ENCODE measurements at places on chromosomes 4 and X.
A peak's percentile ranks its signal among the peaks of the same experiment; 100 is the strongest.

- DNase-seq = no peak
- H3K36me3 ChIP-seq = no peaks in the 10 kb centered on the region
- no peaks in the 10 kb centered on the region for H3K27me3 ChIP-seq
Measured at GRCh38 chrX:30831082-30831481, 58.0 kb downstream of the TAB3 start.

DNA sequence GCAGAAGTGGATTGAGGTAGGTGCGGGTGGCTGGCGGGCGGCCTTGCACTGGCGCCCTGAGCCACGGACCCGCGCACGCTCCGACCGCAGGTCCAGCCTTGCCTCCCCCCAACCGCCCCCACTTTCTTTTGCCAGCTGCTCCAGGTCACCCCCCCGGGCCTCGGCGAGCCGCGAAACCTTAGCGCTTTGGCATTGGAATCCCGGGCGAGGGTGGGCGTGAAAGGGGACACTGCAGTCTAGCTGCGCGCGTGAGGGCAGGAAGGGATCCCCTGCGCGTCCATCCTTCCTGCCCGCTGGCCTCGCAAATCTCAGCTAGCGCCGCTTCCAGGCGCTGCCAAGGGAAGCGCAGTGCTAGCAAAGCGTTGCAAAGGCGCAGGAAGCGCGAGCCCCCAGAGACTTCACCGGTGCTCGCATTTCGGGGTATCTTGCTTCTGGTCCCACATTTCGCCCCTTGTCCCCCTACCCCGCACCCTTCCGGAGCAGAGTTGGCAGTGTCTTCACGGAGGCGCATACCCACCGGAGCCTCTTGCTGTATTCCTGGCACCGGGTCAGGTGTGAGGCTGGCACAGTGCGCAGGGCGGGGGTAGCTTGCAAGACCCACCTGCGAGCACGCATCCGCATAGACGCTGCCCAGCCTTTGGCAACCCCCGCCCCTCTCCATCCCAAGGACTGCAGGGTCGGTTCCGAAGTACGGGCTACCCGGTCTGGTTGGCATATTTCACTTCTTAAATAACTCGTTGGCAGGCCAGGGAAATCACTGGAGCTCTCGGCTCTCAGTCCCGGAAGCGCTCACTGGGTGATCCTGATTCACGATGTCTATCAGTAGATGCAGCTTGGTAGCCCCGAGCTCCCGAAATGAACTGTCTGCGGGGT lies 104.4 kb downstream of the UCHL1 start:
- no peak for DNase-seq
- no peaks in the 10 kb centered on the region for H3K27me3 ChIP-seq
- no peak overlapping the region for H3K4me3 ChIP-seq
- H3K27ac ChIP-seq = no peak overlapping the region

DNA sequence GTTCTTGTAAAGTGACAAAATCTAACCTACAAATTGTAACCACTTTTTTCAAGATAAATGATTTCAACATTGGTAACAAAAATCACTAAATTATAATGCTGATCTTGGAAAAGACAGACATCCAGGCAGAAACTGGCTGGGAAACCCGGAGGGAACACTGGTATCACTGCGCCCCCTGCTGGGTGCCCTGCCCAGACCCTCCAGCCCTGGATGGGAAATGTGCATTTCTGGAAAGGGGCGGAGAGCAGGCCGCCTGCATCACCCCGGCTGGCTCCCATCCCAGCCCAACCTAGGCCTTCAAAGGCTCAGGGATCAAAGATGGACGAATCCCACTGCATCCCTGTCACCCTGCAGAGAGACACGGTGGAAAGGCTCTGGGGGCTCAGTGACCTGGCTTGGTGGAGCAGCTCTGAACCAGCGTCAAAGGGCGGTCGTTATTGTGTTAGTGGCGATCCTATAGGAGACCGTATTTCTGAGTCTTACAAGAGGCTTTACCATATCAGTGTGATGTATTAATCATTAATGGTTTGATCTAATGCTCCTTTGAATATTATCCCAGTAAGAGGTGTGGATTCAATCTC lies 37.3 kb downstream of the ACOX3 start:
- no peak overlapping the region for H3K27ac ChIP-seq
- H3K27me3 ChIP-seq = no peaks in the 10 kb centered on the region
- H3K36me3 ChIP-seq = peaks cover 11% of the 10 kb centered on the region
- no peak overlapping the region for H3K4me3 ChIP-seq
- no peak for DNase-seq
- H3K4me1 ChIP-seq = no peaks in the 10 kb centered on the region

DNA sequence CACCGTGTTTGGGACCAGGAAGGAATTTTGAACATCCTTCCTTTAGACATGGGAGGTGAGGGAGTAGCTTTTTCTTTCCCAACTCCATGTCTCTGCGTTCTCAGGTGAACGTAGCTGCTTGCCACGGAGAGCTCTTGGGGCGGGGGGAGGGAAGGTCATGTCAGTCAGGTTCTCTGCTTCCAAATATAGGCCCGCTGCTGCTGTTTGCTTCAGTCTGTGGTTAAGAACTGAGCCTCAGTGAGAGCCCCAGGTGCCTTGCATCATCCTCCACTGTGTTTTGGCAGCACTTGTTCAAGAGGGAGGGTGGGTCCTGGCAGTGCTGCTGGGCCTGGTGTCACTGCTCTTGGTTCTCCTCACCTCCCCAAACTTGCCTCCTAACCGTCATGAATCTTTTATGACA lies 46.5 kb downstream of the HADH start:
- H3K27ac ChIP-seq = no peak overlapping the region
- no peak for DNase-seq
- no peak overlapping the region for H3K4me3 ChIP-seq
- no peaks in the 10 kb centered on the region for H3K27me3 ChIP-seq
- H3K36me3 ChIP-seq = no peaks in the 10 kb centered on the region
- H3K4me1 ChIP-seq = peaks cover 8% of the 10 kb centered on the region

- no peak for DNase-seq
- no peak overlapping the region for H3K27ac ChIP-seq
- no peaks in the 10 kb centered on the region for H3K4me1 ChIP-seq
- H3K27me3 ChIP-seq = no peaks in the 10 kb centered on the region
- no peak overlapping the region for H3K4me3 ChIP-seq
Measured at GRCh38 chr4:83660578-83660977, 124.7 kb downstream of the GPAT3 start.

- no peaks in the 10 kb centered on the region for H3K36me3 ChIP-seq
- H3K27ac ChIP-seq = no peak overlapping the region
- H3K4me3 ChIP-seq = no peak overlapping the region
- no peaks in the 10 kb centered on the region for H3K27me3 ChIP-seq
- DNase-seq = no peak
Measured at GRCh38 chrX:51182545-51182944, 150.1 kb upstream of the NUDT10 start.

DNA sequence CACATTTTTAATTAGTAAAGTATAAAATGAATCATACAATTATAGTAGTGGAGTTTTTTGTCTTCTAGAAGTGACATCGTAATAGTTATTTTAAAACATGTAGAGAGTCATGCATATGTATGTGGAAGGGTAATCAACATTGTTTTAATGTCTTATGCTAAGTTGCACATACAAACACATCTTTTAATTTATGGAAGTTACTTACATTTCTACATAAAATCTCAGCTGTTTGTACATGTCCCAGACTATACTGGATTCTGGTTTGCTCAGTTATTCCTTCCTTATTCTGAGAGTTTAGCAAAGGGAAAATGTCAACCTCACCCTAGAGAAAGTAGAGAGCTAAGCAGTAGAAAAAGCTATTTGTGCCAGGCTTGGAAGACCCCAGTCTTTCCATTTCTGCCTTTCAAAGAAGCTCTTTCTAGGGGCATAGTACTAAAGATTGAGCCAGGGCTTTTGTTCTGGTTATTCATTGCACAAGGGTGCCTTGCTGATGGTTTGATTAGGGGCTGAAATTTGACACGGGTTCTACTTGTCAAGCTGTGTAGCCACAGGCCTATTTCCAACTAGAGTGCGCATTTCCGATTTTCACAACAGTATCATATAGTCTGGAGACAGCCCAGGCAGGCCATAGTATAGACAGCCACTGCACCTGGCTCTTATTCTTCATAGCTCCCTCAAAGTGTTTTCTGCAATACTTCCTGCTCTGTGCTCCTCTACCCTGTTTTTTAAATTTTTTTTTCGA lies 106.3 kb downstream of the RPA4 start:
- DNase-seq = no peak

DNA sequence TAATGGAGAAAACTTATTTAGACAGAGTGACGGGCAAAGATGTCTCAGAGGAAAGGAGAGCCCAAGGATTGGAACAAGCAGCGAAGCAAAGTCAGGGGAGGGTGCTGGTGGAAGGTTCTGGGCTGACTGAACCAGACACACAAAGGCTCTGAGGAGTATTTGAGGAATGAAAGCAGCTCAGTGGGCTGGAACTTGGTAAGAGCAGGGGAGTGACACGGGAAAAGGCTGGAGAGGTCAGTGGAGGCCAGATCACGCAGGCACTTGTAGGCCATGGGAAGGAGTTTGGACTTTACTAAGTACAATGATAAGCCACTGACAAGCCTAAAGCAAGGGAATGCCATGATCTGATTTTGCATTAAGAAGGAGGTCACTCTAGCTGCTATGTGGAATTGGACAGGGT lies 71.4 kb downstream of the TSC22D3 start:
- H3K27me3 ChIP-seq = no peaks in the 10 kb centered on the region
- no peak overlapping the region for H3K4me3 ChIP-seq
- no peaks in the 10 kb centered on the region for H3K36me3 ChIP-seq
- DNase-seq = no peak
- no peaks in the 10 kb centered on the region for H3K4me1 ChIP-seq

GRCh38 chr4:106325800-106326199 lies 9.4 kb downstream of the AIMP1 start:
- peaks cover 50% of the 10 kb centered on the region for H3K36me3 ChIP-seq
- no peak overlapping the region for H3K27ac ChIP-seq
- H3K4me3 ChIP-seq = no peak overlapping the region
- no peaks in the 10 kb centered on the region for H3K4me1 ChIP-seq
- H3K27me3 ChIP-seq = no peaks in the 10 kb centered on the region

DNA sequence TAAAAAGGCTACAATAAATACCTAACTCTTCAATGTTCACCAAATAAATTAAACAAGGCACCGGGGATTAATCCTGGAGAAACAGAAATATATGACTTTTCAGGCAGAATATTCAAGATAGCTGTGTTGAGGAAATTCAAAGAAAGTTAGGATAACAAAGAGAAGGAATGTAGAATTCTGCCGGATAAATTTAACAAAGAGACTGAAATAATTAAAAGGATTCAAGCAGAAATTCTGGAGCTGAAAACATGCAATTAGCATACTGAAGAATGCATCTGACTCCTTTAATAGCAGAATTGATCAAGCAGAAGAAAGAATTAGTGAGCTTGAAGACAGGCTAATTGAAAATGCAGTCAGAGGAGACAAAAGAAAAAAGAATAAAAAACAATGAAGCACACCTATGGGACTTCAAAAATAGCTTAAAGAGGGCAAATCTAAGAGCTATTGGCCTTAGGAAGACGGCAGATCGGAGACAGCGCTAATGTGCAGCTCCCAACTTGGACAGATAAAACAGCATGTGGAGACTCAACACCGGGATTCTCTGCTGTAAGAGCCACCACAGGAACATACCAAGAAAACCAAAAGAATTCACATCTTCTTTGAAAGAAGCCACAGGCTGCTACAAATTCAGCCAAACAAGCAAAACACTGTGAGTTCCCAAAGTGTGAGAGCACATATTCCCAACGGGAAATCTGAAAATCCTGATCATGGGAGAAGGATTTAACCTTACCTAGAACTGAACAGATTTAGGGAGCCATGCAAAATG lies 1290.9 kb downstream of the PCDH18 start:
- no peaks in the 10 kb centered on the region for H3K4me1 ChIP-seq
- no peak for DNase-seq
- H3K27me3 ChIP-seq = no peaks in the 10 kb centered on the region
- H3K4me3 ChIP-seq = no peak overlapping the region
- no peaks in the 10 kb centered on the region for H3K36me3 ChIP-seq

- no peak overlapping the region for H3K4me3 ChIP-seq
- no peaks in the 10 kb centered on the region for H3K27me3 ChIP-seq
- no peak overlapping the region for H3K27ac ChIP-seq
- no peaks in the 10 kb centered on the region for H3K4me1 ChIP-seq
- no peaks in the 10 kb centered on the region for H3K36me3 ChIP-seq
Measured at GRCh38 chr4:81632581-81633299, 161.0 kb upstream of the RASGEF1B start.

GRCh38 chr4:7964890-7965662 lies 25.4 kb upstream of the AFAP1 start:
- no peaks in the 10 kb centered on the region for H3K36me3 ChIP-seq
- H3K4me3 ChIP-seq = no peak overlapping the region
- peak overlapping the region; percentile 33 for H3K27ac ChIP-seq
- DNase-seq = peak; percentile 39
- peaks cover 31% of the 10 kb centered on the region for H3K4me1 ChIP-seq

DNA sequence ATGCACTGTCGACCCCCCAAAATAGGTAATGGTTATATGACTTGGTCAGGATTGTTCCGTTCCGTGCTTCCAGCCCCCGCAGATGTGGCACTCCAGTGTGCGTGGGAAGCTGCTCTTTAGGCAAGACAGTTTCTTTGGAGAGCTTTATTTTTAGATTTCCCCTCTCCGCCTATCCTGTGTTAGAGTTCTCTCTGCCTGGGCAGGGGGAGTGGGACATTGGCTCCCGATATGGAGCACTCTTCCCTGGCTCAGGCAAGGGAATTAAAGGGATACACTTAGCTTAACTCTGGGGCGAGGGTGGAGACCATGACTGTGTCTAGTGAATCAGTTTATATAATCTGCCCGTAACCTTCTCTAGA lies 36.0 kb downstream of the DLG3 start:
- DNase-seq = no peak
- H3K4me3 ChIP-seq = no peak overlapping the region
- no peak overlapping the region for H3K27ac ChIP-seq
- no peaks in the 10 kb centered on the region for H3K36me3 ChIP-seq

DNA sequence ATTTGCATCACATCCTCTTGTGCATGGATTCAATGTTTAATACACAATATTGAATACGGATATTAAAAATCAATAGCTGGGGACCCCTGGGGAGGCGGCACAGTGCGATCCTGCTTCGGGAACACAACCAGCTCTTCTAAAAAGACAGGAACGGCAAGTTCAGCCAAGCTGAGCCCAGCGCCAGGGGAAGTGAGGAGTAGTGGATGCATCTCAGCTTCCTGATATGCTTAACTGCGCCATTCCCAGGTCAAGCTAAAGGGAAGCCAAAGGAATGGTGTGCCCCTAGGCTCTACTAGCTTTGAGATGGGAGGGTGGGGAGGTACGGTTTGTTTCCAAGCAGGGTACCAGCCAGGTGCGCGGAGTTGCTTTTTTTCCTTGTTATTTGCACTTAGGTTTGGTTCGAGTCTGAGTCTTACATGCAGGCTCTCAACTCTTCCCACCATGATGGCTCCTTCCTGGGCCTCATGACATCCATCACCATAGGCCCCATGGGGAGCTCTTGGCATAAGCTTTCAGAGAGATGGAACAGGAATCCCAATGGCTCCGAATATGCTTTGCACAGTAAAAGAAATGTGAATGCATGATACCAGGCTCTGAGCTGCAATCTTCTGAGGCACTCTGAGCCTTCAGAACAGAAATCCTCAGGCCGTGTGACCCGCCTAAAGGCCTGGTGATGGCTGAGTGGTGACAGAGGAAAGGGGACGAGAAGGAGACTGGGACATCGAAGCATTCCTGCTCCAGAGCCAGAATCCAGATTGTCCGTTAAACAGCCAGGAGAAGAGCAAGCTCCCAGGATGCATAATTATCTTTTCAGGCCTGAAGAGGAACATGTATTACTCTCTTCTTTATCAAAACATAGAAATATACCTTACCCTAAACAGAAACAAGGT lies 51.8 kb upstream of the BCOR start:
- H3K27ac ChIP-seq = no peak overlapping the region
- H3K4me3 ChIP-seq = no peak overlapping the region
- H3K4me1 ChIP-seq = peaks cover 11% of the 10 kb centered on the region
- H3K27me3 ChIP-seq = no peaks in the 10 kb centered on the region

GRCh38 chr4:100289946-100290345 lies 99.7 kb upstream of the DDIT4L start:
- no peaks in the 10 kb centered on the region for H3K36me3 ChIP-seq
- H3K27ac ChIP-seq = no peak overlapping the region
- H3K4me3 ChIP-seq = no peak overlapping the region
- H3K4me1 ChIP-seq = no peaks in the 10 kb centered on the region
- no peak for DNase-seq

Measured in effector memory CD4-positive, alpha-beta T cell (primary cell).